ENCODE measurements at places on chromosomes 7 and 10. TPM values are rescaled to one million over a fixed set of nuclear protein-coding genes. Genes with fewer than 3 reads are reported as not detected.

Gene CYP26C1
- total RNA-seq = not detected

Gene RARRES2
- not detected for total RNA-seq

Gene IFT22
- total RNA-seq = 27.3 TPM

Gene TRIL
- 0.08 TPM for total RNA-seq

Gene CTNNA3
- not detected for total RNA-seq

Gene GIMAP4
- total RNA-seq = not detected

Gene CADPS2
- total RNA-seq = not detected

Gene PTF1A
- not detected for total RNA-seq

Gene TMEM130
- 7.0 TPM for total RNA-seq

Gene TUBB8
- not detected for total RNA-seq

Gene SPACDR
- total RNA-seq = 1.4 TPM

Gene TEX47
- total RNA-seq = not detected

Gene CYP2E1
- 1.2 TPM for total RNA-seq

Gene RPEL1
- total RNA-seq = not detected

Gene LRRC18
- not detected for total RNA-seq

Gene OSBPL3
- total RNA-seq = 59.2 TPM

Gene SLC16A12
- not detected for total RNA-seq

Gene PRDX3
- total RNA-seq = 166 TPM

Gene UNCX
- total RNA-seq = not detected

Gene CYP3A4
- total RNA-seq = not detected

DNA sequence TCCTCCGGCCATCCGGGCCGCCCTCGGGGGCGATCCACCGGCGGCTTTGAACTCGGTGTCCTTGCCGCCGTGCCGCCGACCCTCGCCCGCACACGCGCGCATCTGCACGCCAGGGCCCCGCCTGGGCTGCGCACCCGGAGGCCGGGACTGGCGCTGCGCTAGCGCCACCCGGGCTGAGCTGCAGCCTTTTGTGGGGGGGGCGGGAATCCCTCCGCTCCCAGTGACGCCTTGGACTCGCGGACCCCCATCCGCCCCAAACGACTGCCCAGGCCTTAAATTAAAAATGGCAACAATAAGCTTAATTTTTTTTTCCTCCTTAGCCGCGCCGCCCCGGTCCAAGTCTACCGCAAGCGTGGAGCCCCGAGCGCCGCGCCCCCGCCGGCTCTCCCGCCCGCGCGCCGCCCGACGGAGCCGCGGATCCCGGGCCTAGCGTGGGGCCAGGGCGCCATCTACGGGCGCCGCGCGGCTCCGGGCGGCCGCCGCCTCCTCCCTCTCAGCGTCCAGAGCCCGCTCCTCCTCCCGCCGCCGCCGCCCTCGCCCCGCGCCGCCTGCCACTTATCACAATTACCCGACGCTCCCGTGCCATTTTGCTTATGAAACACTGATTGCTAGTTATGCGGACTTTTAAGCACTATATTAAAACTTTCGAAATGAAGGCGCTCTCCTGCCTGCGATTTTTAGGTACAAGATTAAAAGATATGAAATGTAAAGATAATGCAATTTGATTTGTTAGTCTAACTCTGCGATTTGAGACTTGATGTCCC lies 7.5 kb upstream of the EBF3 start:
- no peak for DNase-seq

- DNase-seq = no peak
Measured at GRCh38 chr10:74643596-74643975, 182.8 kb upstream of the KAT6B start.

DNA sequence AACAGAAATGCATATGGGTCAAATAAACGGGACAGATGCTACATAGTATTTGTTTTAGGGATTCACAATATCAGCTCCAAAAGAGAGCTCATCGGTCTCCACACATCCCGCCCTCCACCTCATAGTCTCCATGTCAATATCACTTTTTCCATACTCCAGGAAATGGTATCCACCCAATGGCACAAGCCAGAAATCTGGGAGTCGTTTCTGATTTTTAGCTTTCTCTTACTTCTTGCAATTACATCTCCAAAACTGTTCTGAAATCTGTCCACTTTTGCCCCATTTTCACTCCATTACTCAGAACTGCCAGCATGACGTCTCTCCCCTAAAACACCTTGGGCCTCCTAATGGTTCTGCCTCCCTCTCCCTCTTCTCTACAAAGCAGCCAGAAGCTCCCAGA lies 47.4 kb upstream of the EZH2 start:
- no peak for DNase-seq

- no peak for DNase-seq
Measured at GRCh38 chr7:29204491-29205272, 10.1 kb downstream of the CHN2 start.

DNA sequence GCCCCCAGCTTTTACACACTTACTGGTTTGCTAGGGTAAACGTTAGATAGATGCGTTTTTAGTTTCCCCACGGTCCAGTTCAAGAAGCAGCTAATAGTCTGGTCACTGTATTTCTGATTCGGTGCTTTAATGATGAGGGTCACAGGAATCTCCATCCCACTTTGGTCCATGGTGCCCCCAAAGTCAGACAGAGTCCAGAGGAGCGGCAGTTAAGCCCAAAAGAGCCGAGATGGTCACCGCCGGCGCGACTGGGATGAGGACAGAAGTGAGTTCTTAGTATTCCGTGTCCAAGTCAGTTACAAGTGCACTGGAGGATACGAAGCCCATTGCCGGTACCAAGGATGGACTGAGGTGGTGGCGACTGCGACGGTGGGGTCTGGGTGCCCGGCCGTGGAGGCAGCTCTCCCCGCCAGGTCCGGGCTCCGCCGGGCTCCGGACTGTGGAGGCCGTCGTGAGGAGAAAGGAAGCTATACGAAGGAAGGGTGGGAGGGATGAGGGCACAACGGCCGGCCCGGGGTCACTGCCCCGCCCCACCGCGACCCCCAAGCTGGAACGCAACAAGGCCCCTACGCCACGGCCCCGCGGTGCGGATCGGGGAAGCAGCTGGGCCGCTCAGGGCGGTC lies 663 bp downstream of the HERPUD2 start:
- DNase-seq = no peak

DNA sequence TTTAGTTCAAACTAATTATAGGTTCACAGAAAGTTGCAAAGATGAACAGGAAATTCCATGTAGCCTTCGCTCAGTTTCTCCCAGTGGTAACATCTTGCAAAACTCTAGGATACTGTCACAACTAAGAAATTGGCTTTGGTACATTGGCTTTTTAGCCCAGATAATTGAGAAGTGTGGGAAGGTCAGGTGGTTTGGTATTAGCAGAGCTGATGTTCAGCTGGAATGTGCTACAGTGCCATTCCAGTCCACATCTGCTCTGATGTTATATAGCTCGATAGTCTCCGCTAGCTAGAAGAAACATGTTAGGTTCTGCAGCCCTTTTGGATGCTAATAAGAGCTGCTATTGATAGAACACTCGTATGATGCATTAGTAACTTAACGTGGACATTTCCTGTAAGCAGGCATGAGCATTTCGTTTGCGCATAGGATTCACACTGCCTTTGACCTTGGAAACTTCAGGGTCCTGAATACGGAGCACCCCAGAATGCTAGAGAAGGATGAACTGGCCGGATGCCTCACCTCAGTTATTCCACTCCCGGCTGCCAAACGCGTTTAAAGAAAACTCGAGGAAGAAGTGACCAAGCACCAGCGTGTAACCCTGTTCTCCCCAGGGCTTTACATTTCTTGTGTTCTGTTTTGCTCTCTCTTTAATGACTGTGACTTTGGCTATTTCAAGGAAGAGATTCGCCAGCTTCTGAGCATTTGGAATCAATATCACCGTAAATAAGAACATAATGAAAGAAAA lies 271.4 kb downstream of the GALNT17 start:
- DNase-seq = no peak

- no peak for DNase-seq
Measured at GRCh38 chr10:31593124-31593523, 274.1 kb downstream of the ZEB1 start.

DNA sequence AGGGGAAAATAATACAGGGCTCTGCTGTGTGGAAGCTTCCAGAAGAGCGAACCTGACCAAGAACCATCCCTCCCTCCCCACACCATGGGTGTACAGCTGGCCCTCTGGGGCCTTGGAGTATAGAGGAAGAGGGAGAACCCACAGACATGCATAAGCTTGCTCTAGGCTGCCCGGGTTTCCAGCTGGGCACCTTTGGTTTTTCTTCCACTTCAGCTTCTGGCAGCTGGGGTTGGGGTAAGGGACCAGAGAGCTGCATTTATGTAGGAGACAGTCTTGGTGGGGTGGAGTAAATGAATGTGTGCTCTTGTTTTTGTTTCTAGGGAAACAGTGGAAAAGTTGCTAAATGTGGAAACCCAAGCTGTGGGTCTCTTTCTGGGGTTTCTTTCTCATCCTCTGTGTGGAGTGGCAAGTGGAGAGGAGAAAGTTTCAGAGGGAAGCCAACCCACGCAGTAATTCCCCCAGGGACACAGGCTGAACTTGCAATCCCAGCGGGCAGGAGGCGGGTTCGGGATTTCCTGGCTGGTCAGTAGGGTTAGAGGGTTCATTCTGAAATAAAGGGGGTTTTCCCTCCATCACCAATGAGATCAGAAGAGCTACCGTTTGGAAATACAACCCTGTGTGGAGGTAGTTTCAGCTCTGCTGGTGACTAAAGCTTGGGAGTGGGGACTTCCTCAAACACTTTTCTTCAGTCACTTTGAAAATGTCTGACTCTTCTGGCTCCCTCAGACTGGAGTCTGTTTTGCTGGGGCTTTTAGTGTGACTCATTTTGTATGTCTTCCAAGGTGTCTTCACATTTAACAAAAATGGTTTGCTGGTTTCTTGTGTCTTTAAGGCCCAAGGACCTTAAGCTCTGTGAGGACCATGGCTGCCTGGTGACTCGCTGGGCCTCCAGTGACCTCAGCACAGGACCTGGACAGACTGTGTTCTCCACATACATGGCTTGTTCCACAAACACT lies 22.2 kb upstream of the SRGN start:
- DNase-seq = peak; percentile 42

DNA sequence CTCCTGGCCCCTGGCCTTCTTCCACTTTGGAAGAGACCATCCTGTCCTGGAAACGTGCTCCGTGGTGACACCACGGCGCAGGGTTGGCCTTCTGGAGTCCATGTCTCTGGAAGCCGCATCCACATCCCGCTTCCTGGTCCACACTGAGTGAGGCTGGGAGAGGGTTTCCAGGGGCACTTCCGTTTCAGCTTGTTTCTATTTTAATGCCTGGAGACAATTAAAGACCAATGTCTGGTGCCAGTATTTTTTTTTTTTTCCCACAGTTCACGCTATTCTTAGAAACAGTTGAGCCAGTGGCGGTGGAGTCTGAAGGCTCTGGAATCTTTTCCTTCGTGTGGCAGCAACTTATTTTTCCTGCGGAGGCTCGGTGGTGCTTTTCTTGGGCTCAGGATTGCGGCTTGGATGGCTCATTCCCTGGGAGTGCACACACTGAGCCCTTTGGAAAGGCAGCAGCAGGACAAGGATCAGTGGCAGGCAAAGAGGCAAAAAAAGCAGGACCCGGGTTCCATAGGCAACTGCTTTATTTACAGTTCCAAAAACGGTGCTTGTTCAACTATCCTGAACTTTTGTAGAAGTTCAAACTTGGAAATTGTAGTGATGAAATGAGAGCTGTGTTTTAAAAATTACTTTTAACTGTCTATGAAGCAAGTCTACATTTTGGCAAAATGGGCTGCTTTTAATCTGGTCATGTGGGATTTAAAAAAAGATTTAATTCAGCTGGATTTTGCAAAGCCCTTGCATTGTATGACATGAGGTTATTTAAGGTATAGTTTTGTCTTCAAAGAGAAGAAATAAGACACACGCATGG lies 202.8 kb downstream of the BAMBI start:
- DNase-seq = no peak

- no peak for DNase-seq
Measured at GRCh38 chr10:116775488-116776400, 33.4 kb upstream of the HSPA12A start.

- DNase-seq = no peak
Measured at GRCh38 chr7:113202284-113202683, 83.9 kb upstream of the SMIM30 start.

DNA sequence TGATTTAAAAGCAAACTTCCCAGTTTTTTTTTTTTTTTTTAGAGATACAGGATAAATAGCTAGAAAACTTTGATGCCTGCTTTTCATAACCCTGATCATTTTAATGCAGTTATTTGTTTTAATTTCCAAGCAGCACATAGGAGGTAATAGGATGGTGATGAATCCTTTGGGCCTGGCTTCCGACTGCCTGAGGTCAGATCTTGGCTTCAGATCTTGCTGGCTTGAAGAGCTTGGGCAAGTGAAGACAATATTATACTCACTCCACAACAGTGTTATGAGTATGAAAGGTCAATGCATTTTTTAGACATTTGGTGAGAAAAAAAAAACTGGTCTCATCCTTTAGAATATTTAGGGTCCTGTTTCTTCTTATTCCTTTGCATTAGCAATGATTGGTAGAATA lies 124.8 kb upstream of the PRKCQ start:
- no peak for DNase-seq

- DNase-seq = no peak
Measured at GRCh38 chr7:113281223-113281622, 162.9 kb upstream of the SMIM30 start.

- DNase-seq = no peak
Measured at GRCh38 chr7:29500719-29501118, 62.9 kb upstream of the PRR15 start.

- no peak for DNase-seq
Measured at GRCh38 chr7:12635830-12636229, 51.6 kb upstream of the ARL4A start.

GRCh38 chr7:11212816-11213215 lies 239.1 kb downstream of the PHF14 start:
- DNase-seq = peak; percentile 52

DNA sequence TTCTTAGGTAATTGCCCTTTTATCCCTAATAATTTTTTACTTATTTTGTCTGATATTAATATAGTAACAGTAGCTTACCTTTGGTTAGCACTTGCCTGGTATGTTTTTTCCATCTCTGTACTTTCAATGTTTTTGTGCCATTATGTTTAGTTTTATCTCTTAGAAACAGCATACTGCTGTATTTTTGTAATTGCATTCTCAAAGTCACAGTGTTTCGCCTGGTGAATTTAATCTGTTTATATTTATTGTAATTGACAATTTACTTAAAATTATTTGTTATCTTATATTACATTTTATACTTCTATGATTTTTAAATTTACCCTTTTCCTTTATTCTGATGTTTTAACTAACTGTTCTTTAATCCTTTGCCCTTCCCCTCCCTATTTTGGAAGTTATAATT lies 166.4 kb downstream of the RELN start:
- no peak for DNase-seq

GRCh38 chr10:124621637-124622036 lies 122.5 kb downstream of the FAM53B start:
- DNase-seq = no peak

- DNase-seq = peak; percentile 58
Measured at GRCh38 chr10:62554632-62555199, 180.5 kb downstream of the ZNF365 start.

DNA sequence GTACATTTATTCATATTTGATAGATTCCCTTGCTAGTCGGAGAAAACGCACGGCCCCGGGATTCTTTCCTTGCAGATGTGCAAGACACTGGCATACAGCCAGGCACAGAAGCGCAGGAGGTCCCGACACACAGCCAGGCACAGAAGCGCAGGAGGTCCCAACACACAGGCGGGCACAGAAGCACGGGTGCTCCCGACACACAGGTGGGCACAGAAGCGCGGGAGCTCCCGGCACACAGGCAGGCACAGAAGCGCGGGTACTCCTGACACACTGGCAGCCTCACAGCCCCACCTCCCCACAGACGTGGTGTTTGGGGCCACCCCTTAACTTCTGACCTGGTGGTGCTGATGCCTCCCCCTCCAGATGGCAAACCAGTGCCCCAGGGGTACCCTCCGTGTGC lies 237.3 kb downstream of the ZMYND11 start:
- DNase-seq = no peak

Measured in HFFc6 (cell line).